Hippocampal formation (tissue), 2 donors: ENCODE measurements at places on chromosomes 5 and 9.

DNA sequence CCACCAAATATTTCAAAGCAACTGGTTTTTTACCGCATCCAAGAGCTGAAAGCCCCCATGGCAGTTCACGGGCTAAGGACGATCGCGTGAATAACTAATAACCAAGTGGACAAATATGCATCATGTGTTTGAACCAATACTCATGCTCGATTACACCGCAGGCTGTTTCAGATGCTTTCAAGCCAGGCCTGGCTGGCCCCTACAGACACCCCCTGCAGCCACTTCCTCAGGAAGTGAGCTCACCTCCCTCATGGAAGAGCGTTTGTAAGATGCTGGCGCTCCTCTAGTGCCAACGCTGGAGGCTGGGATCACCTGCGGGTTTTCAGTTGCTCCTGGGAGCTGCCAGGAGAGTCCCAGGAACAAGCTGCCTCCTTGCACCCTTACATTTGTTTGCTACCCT lies 53.9 kb upstream of the PTCH1 start:
- DNase-seq = no peak

GRCh38 chr5:39547553-39548154 lies 122.9 kb upstream of the DAB2 start:
- no peak for DNase-seq

DNA sequence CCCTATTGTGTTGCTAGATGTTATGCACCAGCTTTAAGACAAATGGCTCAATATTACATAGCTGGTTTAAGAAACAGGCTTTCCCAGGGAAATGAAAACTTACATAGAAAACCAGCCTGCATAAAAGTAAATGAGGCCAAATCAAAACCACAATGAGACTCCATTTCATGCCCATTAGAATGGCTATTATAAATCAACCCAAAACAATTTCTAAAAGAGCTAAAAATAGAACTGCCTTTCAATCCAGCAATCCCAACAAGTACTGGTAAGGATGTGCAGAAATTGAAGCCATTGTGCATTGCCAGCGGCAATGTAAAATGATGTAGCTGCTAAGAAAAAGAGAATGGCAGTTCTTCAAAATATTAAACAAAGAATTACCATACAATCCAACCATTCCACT lies 1170.0 kb upstream of the CDH9 start:
- no peak for DNase-seq

- DNase-seq = no peak
Observed at GRCh38 chr5:179348843-179349242, 3.6 kb upstream of the ADAMTS2 start.

GRCh38 chr5:156402387-156402921 lies 75.5 kb downstream of the SGCD start:
- DNase-seq = no peak

DNA sequence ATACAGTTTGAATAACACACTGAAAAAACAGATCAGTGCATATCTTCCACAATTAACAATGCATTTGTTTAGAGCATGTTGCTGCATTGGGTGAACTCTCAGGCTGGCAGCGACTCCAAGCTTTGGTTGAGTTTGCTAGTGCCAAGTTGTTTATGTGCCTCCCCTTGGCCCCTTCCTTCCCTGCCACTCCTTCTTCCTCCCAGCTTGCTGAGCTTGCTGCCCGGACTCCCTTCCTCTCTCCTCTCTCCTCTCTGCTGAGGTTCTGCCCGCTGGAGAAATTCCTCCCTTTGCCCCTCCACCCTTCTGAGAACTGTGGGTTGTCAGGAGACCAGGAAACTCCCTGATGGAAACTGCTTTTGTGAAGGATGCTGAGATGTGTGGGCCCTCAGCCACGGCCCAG lies 247.3 kb downstream of the PDZD2 start:
- DNase-seq = peak; percentile 34

DNA sequence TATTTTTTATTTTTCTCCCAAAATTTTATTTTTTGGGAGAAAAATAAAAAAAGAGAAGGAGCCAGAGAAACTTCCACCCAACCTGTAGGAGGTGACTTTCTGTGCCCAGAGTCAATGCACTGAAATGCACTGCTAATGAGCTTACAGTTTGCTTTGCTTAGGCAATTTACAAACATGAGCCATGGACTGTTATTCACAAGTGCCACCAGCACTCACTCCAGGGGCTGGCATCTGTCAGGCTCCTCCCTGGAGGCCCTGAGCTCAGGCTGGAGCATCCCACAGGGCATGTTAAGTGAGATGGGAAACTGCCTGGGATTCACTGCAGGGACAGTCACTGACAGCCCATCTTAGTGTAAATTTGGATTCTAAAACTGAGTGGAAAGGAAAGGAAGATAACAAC lies 74.9 kb downstream of the FANCC start:
- no peak for DNase-seq

DNA sequence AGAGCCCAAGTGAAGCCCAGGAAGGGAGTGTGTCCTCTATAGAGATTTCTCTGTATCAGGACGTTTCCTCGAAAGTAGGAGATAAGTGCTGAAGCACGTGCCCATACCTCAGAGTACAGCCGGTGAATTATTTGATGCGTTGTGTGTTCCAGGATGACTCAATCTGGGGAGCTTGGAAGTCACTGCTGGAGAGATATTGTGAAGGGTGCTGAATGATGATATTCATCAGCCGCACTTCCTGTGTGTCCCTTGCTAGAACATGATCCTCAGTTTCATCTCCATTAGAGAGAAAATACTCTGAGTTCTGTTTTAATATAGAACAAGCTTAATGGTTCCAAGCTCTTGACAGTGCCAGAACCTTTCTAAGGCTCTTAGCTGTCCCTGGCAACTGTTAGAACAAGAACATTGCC lies 402.3 kb upstream of the ADAMTSL1 start:
- no peak for DNase-seq

DNA sequence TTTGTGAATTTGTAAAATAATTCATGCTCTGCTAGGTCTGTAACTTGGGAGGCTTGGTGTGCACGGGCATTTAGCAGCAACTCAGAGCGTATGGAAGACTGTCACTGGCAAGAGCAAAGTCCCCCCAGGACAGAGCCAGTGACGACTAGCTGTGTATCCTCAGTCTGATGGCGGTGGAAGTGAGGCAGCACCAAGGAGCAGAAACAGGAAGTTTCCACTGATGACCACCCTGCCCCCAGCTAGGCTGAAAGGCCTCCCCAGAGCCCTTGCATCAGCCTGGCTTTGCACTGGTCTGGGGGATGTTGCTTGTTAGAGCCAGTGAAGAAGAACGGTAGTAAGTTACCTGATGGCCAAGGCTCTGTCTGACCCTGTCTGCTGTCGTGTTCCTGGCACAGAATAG lies 66.8 kb upstream of the ABL1 start:
- DNase-seq = peak; percentile 16

- DNase-seq = no peak
Observed at GRCh38 chr5:150164211-150164980, 2.2 kb upstream of the CDX1 start.

DNA sequence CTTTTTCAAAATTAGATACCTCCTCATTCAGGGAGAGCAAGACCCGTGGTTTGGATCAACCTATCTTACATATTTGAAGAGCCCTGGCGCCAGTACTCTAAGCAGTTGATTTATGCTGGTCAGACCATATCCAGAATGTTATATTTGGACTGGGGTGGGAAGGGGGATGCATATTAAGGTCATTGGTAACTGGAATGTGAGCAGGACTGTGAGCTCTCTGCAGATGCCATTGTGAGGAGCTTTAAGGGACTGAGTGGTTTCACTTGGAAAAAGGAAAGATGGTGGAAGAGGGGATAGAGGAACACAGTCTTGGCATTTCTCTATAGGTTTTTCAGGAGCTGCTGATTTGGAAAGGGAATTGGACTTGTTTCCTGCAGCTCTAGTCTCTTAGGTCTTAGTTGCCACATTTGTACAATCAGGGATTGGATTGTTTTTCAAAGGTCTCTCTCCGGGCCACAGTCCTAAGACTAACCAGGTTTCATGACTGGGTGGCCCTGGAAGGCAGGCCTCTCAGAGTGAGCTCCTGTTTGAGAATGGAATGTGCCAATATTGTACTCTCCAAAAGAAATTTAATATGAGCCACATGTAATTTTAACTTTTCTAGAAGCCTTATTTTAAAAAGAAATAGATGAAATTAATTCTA lies 25.8 kb upstream of the F2R start:
- no peak for DNase-seq

- no peak for DNase-seq
Observed at GRCh38 chr5:6548756-6549285, 84.0 kb downstream of the NSUN2 start.

- no peak for DNase-seq
Observed at GRCh38 chr5:177141496-177141895, 7.9 kb downstream of the NSD1 start.

DNA sequence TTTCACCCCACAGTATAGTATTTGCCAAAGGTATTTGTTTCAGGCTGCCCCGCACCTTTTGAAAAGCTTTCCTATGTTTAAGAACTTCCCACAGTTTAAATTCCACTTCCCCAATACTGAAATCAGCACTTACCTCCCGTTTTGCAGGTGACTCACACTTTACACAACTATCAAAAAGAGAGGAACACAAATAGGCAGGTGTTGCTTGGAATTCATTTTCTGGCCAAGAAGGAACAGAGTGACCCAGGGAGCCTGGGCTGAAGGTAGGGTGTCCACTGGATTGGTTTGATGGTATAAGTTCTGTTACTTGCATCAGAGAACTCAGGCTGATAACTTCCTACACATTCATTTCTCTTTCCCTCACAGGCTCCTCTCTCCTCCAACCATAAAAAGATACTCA lies 60.1 kb upstream of the SLC30A5 start:
- no peak for DNase-seq

DNA sequence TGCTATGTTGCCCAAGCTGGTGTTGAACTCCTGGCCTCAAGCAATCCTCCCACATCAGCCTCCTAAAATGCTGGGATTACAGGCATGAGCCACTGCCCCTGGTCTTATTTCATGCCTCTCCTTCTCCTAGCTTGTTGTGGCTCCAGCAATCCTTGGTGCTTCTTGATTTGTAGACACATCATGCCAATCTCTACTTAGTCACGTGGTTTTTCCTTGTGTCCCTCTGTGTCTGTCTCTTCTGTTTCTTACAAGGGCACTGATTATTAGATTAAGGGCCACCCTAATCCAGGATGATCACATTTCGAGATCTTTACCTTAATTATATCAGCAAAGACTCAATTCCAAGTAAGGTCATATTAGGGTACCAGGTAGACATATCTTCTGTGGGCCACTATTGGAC lies 9.2 kb upstream of the IL31RA start:
- no peak for DNase-seq

- DNase-seq = no peak
Observed at GRCh38 chr9:134326724-134327601, 708 bp downstream of the RXRA start.

- peak; percentile 40 for DNase-seq
Observed at GRCh38 chr5:174581479-174581878, 142.9 kb upstream of the MSX2 start.

- DNase-seq = no peak
Observed at GRCh38 chr9:134240361-134240760, 76.0 kb upstream of the RNU6ATAC start.

DNA sequence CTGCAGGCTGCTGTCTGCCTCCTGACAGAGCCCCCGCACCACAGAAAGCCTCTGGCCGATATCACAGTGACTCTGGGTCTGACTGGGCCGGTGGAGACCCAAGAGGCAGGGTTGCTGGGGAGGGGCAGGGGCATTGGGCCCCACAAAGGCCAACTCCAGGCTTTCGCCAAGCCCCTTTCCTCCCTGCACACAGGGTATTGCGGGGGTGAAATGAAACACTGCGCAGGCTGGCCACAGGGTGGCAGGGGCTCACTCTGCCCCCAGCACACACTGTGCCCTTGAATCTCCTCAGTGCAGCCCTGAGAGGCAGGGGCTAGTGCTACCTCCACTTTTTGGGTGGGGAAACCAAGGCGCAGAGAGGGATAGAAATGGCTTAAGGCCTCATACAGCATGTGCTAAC lies 44.6 kb downstream of the BARX1 start:
- DNase-seq = no peak

- no peak for DNase-seq
Observed at GRCh38 chr9:37798677-37799076, 1.9 kb upstream of the DCAF10 start.

GRCh38 chr5:15502208-15502607 lies 2.2 kb downstream of the FBXL7 start:
- DNase-seq = no peak

DNA sequence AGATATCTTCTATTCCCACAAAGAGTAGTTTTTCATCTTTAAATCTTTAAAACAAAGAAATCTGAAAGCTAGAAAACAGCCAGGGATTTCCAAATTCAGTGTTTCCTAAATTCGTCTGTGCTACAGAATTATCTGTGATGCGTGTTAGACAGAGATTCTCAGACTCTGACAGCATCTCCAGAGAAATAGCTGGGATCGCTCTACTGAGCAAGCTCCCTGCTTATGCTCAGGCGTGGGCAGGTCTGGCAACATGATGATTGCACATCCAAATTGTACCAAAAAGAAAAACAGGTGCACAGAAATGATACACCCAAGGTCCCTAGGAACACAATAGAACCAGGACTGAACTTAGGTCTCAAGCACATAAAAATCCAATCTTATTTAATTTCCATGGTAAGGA lies 22.8 kb upstream of the CRHBP start:
- DNase-seq = no peak

GRCh38 chr5:133461796-133462516 lies 150.4 kb downstream of the FSTL4 start:
- no peak for DNase-seq

DNA sequence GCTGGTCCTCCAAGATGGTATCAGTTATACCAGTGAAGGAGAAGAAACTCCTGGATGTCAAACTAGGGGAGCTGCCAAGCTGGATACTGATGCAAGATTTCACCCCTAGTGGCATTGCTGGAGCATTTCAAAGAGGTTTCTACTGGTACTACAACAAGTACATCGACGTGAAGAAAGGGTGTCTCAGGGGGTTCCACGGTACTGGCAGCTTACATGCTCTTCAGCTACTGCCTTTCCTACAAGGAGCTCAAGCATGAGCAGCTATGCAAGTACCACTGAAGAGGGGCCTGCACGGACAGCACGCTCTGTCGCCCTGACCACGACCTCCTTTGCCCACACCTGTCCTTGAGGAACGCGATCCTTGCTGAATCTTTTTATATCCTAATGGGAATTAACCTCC lies 19.5 kb downstream of the ACTL7B start:
- DNase-seq = no peak

- DNase-seq = no peak
Observed at GRCh38 chr9:113899205-113899604, 23.1 kb downstream of the ZNF618 start.

- no peak for DNase-seq
Observed at GRCh38 chr5:132387640-132388117, 18.2 kb downstream of the SLC22A5 start.
